ENCODE measurements at places on chromosomes 4 and X.

DNA sequence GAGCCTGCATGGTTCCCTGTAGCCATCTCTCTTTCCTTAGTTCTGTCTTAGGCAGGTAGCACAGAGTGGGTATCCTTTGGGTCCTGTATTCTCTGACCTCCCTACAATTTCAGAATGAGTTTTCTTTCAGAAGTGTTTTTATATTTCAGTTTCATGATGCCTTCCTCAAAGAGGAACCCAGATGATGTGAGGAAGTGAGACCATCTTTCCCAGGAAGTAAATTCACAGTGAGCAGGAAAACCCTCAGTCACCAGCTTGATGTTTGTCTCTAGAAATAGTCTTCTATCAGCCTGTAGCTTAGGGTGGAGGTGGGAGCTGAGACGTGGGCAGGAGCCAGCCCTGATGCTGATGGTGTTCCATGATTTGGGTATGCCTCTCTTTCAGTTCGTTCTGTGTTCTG, 16.9 kb downstream of the PLAC1 start:
- DNase-seq = no peak

GRCh38 chr4:154946113-154946512, 165.0 kb downstream of the RBM46 start:
- no peak for DNase-seq

GRCh38 chrX:2183193-2183725, 317.5 kb downstream of the DHRSX start:
- DNase-seq = no peak

DNA sequence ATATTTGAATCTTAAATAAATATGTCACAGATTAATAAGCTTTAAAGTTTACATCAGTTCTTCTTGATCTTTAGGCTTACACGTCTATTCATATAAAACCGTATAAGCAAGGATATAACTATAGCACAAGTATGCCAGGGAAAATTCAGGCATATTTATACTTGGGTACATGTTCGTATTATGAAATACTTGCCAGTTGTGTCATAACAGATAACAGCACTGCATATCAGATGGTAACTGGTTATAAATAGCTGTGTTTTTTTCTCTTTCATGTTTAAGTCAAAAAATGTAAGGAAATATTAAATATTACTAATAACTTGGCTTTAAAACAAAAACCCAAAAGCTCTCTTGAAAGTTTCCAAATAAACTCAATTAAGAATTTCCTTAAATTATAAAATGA, 17.5 kb downstream of the BRWD3 start:
- no peak for DNase-seq

DNA sequence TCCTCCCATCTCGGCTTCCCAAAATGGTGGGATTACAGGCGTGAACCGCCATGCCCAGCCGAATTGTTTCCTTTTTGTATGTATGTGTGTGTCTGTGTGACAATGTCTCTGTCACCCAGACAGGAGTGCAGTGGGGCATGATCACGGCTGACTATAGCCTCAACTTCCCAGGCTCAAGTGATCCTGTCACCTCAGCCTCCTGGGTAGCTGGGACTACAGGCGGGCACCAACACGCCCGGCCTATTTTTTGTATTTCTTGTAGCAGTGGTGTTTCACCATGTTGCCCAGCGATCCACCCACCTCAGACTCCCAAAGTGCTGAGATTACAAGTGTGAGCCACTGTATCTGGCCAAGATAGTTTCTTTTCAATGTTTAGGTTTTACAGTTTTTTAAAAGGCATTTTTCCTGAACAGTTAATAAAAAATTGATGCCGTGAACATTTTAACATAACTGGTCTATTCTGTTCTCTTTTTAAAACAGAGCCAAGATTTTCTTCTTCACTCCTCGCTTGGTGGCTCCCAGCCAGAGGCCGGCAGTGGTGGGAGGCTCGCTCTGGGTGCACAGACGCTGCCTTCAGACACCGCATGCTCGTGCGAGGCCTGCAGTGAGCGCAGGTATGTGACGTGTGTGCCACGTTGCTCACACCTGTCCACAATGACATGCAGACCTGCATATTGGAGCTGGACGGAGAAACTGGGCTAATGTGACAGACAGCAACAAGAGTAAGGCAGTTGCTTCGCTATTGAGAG, 88.5 kb downstream of the FAM193A start:
- no peak for DNase-seq

- no peak for DNase-seq
Measured at GRCh38 chrX:40097141-40097503, 636 bp downstream of the BCOR start.

DNA sequence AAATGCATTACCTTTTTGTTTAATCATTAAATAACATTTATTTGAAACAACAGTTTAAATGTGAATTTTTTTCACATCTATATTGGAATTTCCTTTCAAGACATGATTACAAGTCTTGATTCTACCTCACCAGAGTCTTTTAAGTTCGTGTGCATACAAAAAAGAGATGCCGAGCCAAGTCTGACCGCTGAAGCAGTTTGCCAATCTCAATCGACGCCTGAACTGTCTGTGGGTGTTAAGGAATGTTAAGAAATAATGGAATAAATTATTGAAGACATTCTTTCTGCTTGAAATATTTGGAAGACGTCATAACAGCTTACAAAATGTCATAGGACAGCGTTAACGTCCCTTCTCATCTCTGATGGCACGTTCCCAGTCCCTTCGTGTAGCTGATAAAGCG, 27.9 kb upstream of the TNIP3 start:
- no peak for DNase-seq

- no peak for DNase-seq
Measured at GRCh38 chrX:39898147-39898546, 199.6 kb downstream of the BCOR start.

DNA sequence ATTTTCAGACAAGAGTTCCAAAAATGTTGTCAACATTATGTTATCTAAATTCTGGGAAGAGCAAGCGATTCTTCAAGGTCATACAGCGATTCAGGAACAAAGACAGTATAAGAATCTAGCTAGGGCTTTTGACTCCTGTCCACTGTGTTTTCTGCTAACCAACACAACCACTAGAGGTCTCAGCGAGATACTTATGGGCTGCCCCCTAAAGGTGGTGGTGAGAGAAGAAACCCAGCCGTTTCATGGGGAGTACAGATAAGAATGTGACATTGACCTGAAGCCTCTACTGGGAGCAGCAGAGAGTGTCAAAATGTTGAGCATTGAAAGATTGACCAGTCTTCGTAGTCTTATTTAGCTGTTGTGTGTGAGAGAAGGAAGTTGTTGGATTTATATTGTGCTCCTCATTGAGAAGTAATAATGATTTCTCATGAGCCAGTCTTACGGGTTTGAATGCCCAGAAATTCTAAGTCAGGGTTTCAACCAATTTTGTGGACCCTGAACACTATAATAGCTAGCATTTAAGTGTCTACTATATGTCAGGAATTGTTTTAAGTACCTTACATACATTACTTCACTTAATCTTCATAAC, 168.3 kb downstream of the SPRY1 start:
- peak; percentile 27 for DNase-seq

- DNase-seq = no peak
Measured at GRCh38 chrX:37959212-37960021, 46.9 kb upstream of the SYTL5 start.

DNA sequence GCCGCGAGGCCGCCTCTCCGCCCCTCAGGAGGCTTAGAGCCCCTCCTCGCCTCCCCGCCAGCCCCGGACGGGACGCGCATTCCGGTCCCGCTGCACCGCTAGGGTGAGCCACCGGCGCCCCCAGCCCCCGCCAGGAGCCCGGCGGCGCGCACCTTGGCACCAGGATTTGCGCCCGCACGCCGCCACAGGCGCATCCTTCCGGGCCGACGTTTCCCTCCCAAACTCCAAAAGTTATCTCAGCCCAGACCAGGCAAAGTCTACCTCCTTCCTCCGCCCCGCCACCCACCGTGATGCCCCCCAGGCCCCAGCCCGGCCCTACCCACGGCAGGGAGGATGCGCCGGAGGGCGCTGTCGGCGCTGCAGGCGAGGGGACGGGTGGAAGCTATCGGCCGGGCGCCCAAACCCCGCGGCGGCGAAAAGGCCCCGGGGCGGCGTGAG, 538 bp downstream of the SCML2 start:
- DNase-seq = peak; percentile 13

DNA sequence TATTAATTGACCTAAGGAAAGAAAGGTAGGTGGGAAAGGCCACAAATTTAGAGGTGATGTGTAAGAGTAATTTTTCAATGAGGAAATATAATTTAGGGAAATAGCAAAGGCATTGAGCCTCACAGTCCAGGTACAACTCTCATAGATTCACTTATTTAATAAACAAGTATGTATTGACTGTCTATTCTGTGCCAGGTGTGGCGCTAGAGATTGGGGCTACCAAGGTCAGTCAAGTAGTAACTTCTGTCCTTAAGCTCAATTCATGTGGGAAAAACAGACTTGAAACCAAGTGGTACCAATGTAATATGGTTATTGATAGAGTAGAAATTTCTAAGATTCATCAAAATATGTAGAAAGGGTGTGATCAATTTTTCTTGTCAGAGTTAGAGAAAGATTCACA, 257.5 kb downstream of the C4orf33 start:
- DNase-seq = no peak

- no peak for DNase-seq
Measured at GRCh38 chr4:127448986-127449385, 183.8 kb upstream of the INTU start.

DNA sequence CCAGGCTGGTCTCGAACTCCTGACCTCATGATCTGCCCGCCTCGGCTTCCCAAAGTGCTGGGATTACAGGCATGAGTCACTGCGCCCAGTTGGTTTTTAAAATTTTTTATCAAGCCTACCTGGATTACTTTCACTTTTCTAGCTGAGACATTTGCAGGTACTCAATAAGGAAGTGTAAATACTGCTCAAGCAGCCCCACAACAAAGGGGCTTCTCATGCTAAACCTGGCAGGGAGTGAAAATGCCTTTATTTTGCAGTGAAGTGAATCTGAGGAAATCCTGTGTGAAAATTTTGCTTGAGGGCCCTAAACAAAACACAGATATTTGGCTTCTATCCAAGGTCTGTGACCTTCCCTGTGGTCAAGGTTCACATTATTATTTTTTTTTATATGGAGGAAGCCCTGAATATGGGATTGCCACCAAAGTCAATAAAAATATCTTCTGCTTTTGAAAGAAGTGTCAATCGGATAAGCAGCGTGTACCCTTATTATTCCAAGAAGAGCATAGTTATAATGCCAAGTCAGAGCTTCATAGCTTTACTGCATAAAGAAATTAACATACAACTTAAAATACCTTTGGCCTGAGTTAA, 481.0 kb downstream of the SH2D1A start:
- no peak for DNase-seq

- DNase-seq = no peak
Measured at GRCh38 chr4:38618505-38618904, 45.5 kb upstream of the KLF3 start.

- DNase-seq = no peak
Measured at GRCh38 chr4:81052119-81053068, 21.9 kb downstream of the BMP3 start.

GRCh38 chrX:25976683-25977310, 161.3 kb upstream of the MAGEB18 start:
- no peak for DNase-seq

Measured in stimulated activated CD8-positive, alpha-beta memory T cell treated with anti-CD3 and anti-CD28 coated beads, Interleukin-7, amount 100 ng/mL, for 4 hours (primary cell).